ENCODE measurements at places on chromosomes 5 and 9. TPM values are rescaled to one million over a fixed set of nuclear protein-coding genes. Genes with fewer than 3 reads are reported as not detected.

The POU5F2 gene
- 1.7 TPM for total RNA-seq

- no peak for DNase-seq
Measured at GRCh38 chr9:27489087-27489876, 34.8 kb upstream of the IFNK start.

DNA sequence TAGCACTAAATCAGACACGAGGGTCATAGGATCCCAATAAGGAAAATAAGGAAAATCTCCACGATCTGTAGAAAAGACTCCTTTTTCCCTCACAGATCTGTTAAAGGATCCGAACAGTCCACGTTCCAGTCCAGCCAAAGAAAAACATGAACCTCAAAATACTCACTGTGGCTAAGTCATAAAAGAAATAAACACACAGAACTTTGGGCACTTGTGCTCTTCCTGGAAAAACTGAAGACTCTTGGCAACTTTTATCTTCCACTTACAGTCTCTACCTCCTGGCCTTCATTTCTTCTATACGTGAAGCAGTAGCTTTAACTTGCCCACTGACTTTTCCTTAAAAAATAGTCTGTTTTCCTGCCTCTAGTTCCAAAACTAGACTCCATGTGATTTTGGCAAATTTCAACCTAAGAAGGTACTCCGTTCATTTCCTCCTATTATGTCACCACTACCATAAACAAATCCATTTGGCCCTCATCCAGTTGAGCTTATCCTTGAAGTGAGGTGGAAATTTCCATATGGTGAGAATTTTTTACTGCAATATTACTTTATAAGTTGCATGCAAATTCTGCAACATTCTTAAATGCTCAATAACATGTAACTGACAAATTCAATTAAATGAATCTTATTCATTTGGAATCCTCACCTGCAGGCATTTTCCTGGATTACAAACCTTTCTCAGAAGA lies 5.3 kb upstream of the LHFPL2 start:
- no peak for DNase-seq

DNA sequence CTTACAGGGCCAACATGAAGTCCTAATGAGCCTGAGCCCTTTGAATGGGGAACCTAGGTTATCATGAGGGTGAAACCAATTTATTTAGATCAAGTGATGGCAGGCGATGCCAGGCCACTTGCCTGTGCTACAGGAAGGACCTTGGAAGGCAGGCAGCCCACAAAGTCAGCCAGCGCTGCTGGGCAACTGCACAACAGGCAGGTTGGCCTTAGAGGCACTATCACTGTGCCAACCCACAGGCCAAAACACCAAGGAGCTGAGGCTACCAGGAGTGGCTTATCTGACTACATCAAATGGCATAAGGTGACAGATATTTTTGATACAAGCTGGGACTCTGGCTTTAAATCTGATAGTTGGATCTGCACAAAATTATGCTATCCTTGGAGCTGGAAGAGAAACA lies 319.1 kb downstream of the NTRK2 start:
- DNase-seq, result no peak

DNA sequence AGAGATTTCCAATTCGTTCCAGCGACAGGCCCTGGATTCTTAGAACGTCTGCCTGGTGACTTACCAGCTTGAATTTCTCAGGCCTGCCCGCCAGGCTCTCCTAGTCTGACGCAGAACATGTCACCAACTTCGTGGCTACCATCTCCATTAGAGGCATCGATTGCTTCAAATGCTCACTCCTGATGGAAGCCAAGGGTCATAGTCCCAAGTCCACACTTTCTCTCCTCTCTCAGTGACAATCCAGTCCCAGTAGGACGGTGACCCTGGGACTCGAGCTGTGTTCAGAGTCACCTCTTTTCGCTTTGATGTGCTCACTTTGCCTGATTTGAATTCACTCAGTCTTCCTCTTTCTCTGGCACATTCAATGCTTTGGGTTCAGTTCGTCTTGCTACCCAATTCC lies 94.8 kb downstream of the GADD45G start:
- DNase-seq, result no peak

- DNase-seq, result no peak
Measured at GRCh38 chr5:172648755-172649154, 7.7 kb downstream of the NEURL1B start.

GRCh38 chr5:32961059-32961415 lies 249.9 kb downstream of the NPR3 start:
- no peak for DNase-seq

DNA sequence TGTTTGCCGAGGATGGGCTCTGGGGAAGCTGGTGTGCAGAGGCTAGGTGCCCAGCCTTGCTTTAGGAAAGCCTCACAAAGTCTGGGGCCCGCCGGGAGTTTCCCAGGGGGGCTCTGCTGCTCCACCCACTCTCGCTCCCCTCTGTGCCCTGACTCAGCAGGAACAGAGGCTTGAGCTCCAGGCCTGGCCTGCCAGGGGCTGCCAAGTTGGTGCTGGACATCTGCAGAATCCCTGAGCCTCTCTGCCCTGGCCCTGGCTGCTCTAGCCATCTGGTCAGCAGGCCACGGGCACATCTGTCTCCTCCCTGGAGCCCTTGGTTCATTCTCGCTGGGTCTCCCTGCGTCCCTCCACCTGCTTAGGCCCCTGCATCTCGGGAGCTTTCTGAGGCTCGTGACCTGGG lies 647 bp upstream of the ADAMTSL2 start:
- DNase-seq, result no peak

- no peak for DNase-seq
Measured at GRCh38 chr5:176675676-176676360, 28.5 kb downstream of the TSPAN17 start.

GRCh38 chr9:125726456-125727132 lies 19.6 kb upstream of the MAPKAP1 start:
- DNase-seq, result no peak

DNA sequence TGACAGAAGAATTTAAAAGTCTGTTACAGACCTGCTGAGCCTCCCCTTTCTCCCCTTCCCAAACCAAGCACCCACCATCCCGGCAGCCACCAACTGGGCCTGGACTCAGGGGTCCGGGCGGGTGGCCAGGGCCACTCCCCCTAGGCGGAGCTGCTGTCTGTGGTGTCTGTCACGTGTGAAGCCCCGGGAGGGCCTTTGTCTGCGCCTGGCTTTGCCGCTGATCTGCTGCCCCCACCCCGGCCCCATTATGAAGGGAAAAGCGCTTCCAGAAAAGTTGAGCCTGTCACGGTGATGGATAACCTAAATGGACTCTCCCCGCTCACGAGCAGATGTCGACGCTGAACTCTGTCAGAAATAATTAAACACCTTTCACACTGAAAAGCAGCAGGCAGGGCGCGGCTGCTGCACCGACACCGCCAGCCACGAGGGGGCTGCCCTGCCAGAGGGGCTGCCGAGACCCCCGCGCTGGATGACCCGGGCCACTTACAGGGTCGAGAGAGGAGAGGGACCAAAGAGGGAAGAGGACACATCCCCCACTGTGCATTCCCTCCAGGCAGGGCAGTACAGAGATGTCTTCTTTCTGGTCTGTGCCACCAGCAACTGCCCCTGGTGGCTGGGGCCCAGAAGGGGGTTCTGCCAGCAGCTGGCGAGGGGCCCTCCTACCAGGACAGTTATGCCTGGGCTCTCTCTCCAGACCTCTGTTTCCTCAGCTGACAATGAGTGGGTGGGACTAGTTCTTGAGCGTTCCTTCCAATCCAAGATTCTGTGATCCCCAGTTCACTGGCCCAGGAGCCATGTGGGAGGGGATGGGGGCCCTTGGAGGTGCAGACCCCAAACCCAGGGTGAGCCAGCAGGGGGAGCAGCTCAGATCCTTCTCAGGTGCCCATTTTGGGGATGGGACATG lies 36.0 kb upstream of the BARHL1 start:
- no peak for DNase-seq

Data from prostate gland (tissue), 2 donors.